ENCODE measurements at places on chromosomes 4 and X.

GRCh38 chr4:176789955-176790354 lies 2.8 kb downstream of the VEGFC start:
- no peak for DNase-seq

DNA sequence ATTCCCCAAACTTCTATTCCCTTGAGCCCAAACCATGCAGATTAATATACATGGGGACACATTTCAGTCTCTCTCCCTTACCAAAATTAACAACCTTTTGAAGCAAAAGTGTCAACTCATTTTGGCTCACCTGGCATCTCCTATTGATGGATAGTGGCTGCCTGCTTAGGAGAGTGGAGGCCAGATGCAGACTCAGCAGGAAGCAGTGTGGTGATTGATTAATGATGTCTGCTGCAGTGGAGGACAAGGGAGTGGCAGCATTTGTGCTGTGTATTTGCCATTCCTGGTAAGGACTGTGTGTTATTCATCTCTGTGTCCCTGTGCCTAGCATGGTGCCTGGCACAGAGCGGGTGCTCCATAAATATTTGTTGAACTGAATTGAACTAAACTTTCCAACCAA lies 590.1 kb downstream of the RAB28 start:
- no peak for DNase-seq

- DNase-seq = no peak
Observed at GRCh38 chrX:46325312-46325877, 219.8 kb downstream of the ZNF674 start.

DNA sequence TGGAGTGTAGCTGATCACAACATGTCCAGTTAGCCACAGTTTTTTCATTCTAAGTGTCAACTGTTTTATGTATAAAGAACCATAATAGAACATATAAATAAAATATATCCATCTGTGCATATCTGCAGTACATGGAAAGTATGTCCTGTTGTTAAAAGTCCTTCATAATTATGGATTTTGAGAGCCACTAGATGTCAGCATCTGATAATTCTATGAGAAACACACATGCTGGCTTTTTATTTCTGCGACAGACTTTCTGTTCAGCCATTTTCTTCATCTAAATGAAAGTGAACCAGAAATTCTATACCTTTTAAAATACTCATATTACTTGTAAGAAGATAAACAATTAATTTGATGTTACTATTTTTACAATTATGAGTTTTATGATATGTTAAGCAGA lies 251.5 kb downstream of the GPM6A start:
- no peak for DNase-seq

GRCh38 chrX:153511784-153512500 lies 5.5 kb upstream of the ATP2B3 start:
- DNase-seq = no peak

DNA sequence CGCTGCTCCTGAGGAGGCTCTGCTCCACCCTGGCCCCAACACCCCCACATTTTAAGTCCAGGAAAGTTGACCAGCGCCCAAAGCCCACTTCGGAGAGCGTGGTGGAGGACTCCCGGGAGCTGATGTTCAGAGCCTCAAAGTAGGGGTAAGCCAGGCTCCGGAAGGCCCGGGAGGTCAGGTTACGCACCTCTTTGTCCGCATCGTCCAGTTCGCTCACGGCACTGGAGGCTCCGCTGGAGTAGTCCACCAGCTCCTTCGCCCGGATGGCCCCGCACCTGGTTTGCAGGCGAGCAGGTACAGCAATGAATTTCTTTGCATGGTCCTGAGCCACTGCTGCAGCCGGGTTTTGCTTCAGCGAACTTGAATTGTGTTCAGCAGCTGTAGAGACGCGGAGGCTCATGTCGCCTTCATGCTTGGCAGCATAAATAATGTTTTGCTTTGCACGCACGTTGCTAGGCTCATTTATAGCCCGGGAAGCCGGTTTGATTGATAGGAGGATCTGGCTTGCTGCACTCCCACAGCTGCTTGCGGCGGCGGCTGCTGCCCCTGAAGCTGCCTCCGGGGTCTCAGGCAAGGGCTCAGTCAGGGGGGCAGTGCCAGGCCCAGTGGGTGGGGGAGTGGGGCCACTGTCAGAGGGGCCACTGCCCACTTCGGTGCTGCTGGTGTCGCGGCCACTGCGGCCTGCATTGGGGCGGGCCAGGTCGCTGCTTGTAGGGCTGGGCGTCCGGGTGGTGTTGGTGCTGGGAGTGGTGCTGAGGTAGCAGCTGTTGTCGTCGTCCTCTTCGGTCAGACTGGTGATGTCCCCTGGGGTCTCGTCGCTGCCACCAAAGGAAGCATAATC lies 4.8 kb downstream of the C4orf54 start:
- DNase-seq = no peak

GRCh38 chr4:148116264-148116663 lies 325.9 kb downstream of the NR3C2 start:
- DNase-seq = no peak

- no peak for DNase-seq
Observed at GRCh38 chr4:135510582-135510981, 1309.0 kb upstream of the PABPC4L start.

DNA sequence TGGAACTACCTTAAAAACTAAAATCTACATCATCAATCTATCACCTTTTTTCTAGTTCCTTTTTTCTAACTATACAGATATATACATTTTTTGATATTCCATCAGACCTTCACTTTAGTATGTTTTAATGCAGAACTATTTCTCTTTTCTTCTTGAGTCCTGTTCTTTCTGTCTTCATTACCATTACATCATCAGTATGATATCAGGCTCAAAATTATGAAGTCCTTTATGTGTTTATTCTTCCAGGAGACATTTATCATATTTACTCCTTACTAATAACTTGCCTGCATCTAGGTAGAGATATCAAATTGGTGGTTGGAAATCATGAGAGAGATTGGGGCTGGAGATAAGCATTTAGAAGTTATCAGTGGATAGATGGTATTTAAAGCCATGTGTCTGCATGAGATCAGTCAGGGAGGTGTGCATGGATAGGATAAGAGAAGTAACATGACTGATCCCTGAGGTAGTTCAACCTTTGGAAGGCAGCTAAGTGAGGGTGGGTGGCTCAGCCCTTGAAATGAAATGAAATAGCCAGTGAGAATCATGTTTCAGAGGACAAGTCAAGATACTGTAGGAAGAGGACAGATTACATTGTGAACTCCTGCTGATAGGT lies 43.1 kb downstream of the MRPL1 start:
- DNase-seq = no peak

DNA sequence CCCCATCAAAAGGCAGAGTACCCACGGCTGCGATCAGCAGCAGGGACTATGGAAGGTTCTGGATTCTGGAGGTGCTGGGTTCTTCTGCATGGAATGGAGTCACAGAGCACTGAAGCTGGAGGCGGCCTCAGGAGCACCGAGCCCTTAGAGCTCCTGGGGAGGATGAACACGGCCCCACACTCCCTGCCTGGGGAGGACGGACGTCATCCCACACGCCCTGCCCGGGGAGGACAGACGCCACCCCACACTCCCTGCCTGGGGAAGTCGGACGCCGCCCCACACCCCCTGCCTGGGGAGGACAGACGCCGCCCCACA lies 9.9 kb downstream of the LRPAP1 start:
- DNase-seq = no peak

- no peak for DNase-seq
Observed at GRCh38 chr4:157803845-157804521, 368.8 kb downstream of the GASK1B start.

DNA sequence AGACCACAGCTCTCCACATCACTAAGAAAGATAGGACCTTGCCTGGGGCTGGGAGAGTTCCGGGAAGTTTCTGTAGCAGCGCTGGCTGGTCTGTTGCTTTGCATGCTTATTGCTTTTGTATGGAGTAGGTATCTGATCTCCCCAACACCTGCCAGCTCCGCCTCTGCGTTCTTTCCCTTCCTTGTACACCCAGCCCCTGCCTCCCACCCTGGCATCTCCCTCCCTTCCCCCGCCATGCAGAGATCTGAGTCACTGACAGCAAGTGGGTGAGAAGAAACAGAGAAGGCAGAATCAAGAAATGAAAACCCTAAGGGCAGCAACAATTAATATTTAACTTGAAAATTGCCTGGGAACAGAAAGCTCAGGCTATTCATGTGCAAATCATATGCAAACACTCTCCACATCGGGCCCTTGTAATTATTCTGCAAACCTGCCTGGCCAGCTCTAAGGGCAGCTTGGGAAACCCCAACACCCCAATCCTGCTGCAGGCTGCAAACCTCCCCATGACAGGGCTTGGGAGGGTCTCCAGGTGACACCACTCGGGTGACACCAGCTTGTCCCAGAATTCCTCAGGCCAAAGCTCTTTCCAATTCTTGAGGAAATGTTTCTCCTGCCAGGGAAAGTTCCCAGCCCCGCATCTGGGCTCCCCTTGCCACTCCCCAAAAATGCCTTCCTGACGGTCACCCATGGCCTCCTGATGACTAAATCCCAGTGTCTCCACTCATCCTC lies 257.2 kb downstream of the FBXW7 start:
- no peak for DNase-seq

- no peak for DNase-seq
Observed at GRCh38 chr4:7291372-7292114, 99.2 kb downstream of the SORCS2 start.

DNA sequence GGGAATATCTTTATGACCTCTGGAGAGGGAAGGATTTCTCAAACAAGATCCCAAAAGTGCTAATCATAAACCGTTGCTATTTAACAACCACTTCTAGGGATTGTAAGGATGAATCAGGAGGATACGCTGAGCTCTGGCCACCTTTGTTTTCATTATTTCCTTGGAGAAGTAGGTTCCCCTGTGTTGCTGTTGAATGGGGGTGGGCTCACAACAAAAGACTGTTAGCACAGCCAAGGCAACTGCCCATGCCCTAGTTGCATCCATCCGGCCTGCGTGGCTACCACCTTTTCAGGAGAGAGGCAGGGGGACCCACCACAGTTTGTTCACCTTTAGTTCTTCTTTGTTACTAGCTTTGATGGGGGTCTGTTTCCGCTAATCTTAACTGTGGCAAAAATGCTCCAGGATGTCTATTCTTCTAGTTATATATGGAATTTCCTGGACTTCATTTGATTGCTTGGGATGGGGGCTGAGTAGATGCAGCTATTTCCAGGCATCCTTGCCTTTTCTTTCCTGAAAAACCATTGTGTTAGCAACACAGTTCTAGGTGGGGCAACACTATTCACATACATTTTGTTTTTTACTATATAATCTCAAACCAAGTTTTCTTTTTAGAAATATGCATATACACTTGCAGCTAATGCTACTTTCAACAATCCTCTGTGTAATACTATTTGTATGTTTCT lies 95.4 kb downstream of the KDR start:
- DNase-seq = no peak

DNA sequence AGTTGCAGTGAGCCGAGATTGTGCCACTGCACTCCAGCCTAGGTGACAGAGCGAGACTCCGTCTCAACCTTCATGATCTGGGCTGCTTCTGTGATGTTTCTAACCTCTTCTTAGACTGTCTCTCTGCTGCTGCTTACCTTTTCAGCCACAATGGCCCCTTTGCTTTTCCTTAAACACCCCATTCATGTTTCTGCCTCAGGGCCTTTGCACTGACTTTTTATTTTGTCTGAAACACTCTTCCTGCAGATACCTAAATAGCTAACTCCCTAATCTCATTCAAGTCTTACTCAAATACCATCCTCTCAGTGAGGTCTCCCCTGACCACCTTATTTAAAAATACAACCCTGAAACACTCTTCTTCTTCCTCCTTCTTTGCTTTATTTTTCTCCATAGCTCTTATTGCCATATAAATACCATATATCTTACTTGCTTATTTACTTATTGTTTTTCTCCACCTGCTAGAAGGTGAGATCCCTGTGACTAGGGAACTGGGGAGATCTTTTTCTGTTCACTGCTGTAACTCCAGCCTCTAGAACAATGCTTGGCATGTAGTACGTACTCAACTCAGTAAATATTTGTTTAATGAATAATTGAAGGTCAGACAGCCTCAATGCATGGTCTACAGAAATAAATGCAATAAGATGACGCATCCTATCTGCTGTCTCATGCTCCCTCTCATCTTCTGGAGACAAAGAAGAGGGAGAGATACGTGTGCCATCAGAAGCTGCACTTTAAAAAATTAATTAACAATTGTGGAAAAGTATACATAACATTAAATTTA lies 43.8 kb upstream of the SETD7 start:
- no peak for DNase-seq

DNA sequence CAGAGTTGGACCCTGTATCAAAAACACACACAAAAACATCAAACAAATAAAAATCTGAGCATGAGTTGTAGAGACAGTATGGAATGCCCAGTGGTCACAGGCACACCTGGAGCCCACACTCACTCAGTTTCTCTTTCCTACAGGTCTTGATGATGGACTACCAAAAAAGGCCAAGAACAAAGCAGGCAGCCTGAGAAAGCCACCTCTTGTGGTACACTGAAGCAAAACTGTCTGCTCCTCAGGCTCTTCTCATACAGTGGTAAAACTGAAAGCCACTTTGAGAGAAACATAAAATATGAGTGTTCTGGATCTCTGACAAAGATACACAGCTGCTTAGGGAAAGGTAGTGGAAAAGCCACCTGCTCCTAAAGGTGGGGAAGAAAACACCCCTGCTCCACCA lies 1206.9 kb downstream of the FSTL5 start:
- DNase-seq = no peak

DNA sequence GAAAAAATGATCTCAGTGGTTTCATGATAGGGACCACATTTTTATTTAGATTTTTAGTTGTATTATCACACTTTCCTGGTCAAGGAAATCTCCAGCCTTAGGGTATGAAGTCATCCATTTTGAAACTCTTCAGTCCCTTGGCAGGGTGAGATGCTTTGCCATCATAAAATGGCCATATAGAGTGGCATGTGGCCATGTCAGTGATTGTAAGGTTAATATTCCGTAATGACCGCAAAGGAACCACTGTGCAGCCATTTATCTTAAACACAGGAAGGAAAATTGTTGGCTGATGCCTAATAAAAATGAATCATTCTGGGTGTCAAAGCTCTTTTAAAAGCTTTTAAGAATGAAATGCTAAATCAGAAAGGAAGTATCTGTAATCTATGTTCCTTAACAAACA lies 35.6 kb downstream of the COMMD8 start:
- no peak for DNase-seq

- no peak for DNase-seq
Observed at GRCh38 chr4:7121866-7122653, 54.2 kb upstream of the GRPEL1 start.

GRCh38 chrX:6384371-6384770 lies 150.5 kb downstream of the VCX3A start:
- DNase-seq = no peak

Measured in activated effector memory CD4-positive, alpha-beta T cell treated with Interleukin-2 at 50 U/mL for 16 hours (primary cell).